ENCODE measurements at places on chromosomes 12 and 14.

- DNase-seq: no peak
Measured at GRCh38 chr12:71947645-71948105, 9.0 kb downstream of the TPH2 start.

GRCh38 chr12:64407342-64408223 lies 3.4 kb downstream of the XPOT start:
- no peak for DNase-seq

GRCh38 chr12:92146497-92147224 lies 1.0 kb upstream of the BTG1 start:
- no peak for DNase-seq

DNA sequence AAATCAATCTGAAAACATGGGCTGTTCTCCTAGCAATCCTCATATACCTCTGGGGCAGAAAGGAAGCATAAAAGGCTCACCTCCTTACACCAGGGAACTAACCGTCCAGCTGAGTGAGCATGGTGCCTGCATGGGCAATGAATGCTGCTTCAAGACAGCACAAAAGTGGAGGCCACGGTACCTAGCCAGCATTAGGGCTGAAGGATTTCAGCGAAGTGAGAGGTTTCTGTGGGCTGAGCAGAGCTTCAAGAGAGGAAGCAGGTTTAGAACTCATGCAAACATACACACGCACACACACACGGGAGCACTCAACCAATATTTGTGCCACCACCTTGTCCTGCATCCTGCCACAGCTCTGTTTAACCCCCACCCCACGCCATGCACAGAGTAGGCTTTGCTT lies 838.5 kb upstream of the TMEM132C start:
- DNase-seq: no peak

DNA sequence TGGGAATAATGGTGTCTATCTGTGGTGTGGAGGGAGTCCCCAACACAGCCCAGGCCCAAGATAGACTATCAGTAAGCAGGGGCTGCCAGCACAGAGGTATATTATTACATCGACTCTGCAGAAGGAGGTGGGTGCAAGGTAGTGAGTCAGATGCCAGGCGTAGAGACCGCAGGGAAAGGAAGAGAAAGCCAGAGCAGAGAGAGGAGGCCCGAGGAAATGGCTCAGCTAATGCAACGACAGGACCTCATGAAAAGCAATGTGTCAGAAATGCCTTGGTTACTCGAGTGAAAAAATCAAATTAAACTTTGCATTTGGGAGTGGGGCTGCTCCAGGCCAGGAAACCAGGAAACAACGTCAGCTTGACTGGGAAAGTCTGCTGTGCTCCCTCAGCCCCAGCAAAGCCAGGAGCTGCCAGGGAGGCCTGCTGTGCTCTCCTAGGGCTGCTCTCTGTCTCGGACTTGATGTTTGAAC lies 173.2 kb downstream of the SUDS3 start:
- no peak for DNase-seq

DNA sequence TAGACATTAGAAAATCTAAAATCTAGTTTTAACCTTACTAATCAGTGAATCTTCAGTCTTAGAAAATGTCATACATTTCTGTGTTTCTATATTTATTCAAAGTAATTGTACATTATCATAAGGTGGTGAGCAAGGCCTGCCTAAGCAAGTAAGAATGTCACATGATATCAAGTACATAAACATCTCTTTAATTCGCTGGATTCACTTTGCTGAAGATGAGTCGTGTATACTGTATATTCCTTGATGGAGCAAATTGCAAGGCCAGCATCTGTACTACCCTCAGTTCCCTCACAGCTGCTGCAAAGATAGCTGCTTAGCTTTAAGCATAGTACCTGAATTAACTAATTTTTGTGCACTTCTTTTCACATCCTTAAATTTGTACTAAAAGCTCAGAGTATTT lies 8.5 kb upstream of the AK7 start:
- DNase-seq: no peak

DNA sequence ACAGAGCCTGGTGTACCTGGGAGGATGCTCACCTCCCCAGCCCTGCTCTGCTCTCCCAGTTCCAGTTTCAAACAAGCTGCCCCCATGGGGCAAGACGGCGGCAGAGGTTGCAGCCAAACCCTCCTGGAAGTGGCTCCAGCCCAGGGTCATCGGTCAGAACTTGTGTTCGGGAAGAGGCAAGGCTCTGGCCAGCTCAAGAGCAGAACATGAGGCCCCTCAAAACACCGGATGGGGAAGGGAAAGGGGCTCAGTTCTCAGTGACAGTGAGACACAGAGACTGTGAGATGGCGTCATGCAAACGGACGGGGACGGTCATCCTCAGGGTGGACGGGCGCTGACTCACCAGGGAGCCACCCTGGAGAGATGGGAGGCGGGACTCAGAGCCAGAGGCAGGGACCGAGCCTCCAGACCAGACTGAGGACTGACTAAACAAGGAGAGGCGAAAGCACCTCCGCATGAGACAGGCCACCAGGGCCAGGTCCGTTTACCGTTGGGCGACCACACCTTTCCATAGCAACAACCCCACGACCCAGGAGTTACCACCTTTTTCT lies 63.9 kb upstream of the GALNT9 start:
- DNase-seq: no peak

- no peak for DNase-seq
Measured at GRCh38 chr14:29321646-29322045, 555.1 kb downstream of the FOXG1 start.
